ENCODE measurements at places on chromosomes 12 and 14.

- DNase-seq: no peak
Observed at GRCh38 chr14:101126731-101127130, 223.2 kb upstream of the RTL1 start.

GRCh38 chr14:104192146-104192882 is 53.9 kb downstream of the KIF26A start:
- DNase-seq: no peak

- no peak for DNase-seq
Observed at GRCh38 chr12:108721824-108722223, 9.5 kb downstream of the CORO1C start.

DNA sequence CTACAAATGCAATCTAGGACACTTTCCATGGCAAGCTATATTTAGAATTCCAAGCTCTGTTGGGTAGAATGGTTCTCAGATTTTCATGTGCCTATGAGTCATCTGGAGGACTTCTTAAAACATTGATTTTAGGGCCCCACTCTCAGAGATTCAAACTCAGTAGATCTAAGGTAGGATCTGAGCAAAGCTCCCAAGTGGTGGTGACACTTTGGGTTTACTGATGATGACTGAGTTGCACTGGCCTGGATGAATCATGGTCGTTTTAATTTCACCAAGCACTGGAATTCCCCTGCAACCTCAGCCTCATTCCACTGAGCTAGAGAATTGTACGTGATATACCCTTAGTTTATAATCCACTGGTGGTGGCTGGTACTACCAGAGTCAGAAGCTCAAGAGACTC is 86.5 kb downstream of the PPM1H start:
- DNase-seq: no peak
